Activated T-helper 1 cell treated with anti-CD3 and anti-CD28 coated beads, Interleukin-2, amount 50 U/mL, for 16 hours (primary cell): ENCODE measurements at places on chromosomes 12 and 14.

GRCh38 chr14:96639550-96639949, 137.4 kb downstream of the PAPOLA start:
- no peak for DNase-seq

DNA sequence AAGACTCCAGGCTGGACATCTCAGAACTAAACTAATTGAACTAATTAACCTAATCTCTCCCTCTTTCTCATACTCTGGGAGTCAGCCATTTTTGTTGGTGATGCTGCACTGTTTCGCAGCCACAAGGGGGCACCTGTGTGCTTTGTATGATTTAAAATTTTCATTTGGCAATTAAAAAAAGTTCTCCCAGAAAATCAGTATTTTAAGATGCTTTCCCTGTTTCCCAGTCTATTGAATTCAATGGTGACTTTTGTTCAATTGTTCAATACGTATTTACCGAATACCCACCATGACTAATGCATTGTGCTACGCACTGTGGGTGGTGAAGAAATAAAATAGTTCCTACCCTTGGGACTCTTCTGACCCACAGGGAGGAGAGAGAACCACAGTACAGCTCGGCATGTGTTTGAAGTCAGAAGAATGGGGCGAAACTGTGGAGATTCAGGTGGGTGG, 63.7 kb downstream of the ZNF664 start:
- no peak for DNase-seq

- no peak for DNase-seq
Observed at GRCh38 chr14:85519661-85520305, 10.2 kb upstream of the FLRT2 start.

DNA sequence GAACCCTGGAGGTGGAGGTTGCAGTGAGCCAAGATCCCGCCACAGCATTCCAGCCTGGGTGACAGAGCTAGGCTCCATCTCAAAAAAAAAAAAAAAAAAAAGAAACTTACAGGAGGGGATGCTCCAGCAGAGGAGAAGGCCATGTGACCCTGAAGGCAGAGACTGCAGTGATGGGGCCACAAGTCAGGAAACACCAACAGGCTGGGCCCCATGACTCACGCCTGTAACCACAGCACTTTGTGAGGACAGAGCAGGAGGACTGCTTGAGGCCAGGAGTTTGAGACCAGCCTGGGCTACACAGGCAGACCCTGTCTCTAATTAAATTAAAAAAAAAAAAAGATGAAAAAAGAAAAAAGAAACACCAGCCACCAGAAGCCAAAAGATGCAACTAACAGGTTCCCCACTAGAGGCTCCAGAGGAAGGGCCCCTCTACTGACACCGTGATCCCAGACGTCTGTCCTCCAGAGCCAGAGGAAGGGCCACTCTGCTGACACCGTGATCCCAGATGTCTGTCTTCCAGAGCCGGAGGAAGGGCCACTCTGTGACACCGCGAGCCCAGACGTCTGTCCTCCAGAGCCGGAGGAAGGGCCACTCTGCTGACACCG, 9.1 kb upstream of the GLT1D1 start:
- no peak for DNase-seq

- no peak for DNase-seq
Observed at GRCh38 chr12:103399986-103400385, 95.8 kb downstream of the C12orf42 start.

DNA sequence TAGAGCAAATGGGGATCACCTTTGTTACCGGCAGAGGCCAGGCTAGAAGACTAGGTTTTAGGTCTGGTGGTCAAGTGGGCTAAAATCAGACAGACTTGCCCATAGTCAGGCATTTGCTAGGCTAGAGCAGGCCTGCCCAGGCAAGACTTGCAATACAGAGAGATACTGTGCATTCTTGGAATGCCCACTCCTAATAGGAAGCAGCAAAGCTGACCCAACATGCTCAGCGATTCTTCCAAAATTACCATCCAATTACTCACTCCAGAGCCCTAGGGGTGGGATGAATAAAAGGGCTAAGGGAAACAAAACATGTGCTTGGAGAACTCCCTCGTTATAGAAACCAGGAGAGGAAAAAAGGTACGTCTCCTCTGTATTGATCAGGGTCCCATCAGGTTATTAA, 187.8 kb upstream of the AMIGO2 start:
- DNase-seq: no peak

GRCh38 chr14:60989599-60989998, 8.6 kb downstream of the SLC38A6 start:
- no peak for DNase-seq

DNA sequence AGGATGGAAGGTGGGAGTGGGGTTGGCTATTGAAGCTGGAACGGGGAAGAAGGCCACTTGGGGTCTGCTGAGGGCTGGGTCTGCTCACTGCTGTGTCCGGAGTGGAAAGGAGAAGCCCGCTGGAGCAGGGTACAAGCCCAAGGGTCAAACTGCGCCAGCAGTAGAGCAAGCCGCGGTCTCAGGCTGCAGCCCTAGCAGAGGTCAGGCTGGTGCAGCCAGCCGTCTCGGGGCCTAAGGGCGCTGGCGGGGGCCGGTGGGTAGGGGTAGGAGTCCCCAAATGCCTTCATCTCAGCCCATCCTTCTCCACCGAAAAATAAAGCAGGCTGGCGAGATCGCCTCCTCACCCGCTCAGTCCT, 718 bp upstream of the JDP2 start:
- DNase-seq: no peak

DNA sequence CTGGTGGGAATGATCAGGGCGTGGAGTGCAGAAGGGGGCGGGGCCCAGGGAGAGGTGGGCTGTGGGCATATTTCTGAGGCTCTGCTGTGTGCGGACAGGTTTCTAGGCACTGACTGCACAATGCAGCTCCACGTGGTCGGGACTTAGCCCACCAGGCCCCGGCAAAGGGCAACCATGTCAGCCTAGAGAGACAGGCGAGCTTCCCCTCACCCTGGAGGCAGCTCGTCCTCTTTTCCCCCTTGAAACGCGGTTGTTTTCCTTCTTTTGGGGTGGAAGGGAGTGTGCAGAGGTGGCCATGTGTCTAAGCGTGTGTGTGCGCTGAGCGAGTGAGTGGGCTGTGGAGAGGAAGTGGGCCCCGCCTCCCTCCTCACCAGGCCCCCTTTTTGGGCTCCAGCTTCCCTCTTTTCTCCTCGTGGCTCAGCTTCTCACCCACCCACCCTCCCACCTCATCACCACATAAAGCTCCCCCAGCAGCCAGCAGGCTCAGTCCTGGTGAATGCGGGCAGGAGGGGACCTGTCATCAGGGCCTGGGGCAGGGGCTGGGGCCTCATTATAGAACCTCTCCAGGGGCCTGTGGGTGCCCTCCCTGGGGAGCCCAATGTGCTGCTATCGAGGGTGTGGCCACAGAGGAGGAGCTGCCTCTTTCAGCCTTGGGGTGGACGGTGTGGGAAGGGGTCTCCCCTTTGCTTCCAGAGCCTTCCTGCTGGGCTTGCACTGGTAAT, 22.0 kb downstream of the LRTM2 start:
- DNase-seq: no peak

GRCh38 chr12:131987552-131987951, 37.8 kb downstream of the EP400 start:
- no peak for DNase-seq

DNA sequence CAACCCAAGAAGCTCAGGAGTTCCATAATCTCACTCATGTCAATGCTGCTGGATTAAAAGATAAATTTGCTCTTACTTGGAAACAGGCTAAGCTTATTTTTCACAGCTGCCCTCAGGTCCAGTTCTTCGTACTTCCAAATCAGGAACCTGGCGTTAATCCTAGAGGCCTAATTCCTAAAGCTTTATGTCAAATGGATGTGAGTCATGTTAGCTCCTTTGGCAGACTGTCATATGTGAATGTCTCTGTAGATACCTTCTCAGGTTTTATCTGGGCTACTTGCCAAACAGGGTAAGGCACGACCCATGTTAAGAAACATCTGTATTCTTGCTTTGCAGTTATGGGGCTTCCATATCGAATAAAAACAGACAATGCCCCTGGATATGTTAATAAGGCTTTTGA, 504.6 kb downstream of the ALG10 start:
- no peak for DNase-seq

DNA sequence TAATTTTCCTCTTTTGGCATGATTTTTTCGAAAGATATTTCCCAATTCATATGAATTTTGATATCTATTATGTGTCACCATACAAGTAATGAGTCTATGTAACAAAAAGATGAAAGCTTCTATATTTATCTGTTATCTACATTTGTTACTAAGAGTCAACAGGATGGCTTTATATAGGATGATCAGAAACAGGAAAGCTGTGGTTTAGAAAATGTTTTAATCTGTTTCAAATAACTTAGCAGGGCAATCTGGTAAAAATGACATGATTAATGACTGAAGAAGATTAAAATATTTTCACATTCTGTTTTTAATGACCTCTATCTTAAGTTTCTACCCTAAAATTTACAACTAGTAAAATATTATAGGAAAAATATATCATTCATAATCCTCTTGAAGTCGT, 105.8 kb downstream of the MSRB3 start:
- DNase-seq: no peak

- no peak for DNase-seq
Observed at GRCh38 chr12:93970900-93971688, 177.3 kb upstream of the PLXNC1 start.

DNA sequence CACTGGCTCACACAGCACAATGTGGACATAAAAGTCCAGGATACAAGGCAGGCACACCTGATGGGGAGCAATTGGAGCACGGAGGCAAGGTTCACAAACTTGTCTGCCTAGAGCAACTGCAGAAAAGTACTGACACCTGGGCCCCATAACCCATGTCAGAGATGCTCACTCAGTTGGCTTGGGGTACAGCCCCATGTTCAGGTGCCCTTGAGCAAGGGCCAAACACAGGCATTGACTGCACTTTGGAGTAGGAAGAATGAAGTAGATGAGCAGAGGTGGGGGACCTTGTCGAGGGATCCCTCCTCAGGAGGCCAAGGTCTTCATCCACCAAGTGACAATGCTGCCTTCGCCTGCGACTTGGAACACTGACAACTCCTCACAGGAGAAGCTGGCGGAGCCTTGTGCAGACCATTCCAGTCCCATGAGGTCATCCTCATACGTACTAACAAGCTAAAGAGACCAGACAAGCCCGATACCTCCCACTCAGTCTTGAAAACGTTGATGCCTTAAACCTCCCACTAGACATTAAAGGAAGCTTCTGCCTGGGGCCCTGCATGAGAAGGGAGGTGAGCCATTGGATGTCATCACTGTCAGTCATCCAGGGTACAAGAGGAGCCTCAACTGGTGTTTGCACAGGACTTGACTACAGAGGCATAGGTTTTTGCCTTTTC, 42.5 kb upstream of the C14orf180 start:
- DNase-seq: no peak

GRCh38 chr14:96056509-96057422, 17.6 kb downstream of the C14orf132 start:
- DNase-seq: no peak
